Activated CD4-positive, alpha-beta memory T cell treated with anti-CD3 and anti-CD28 coated beads, Interleukin-2, amount 10 ng/mL, durations not matched to agents 7 days and 5 days (primary cell): ENCODE measurements at places on chromosomes 11 and 22. TPM values are rescaled to one million over a fixed set of nuclear protein-coding genes. Genes with fewer than 3 reads are reported as not detected.

DNA sequence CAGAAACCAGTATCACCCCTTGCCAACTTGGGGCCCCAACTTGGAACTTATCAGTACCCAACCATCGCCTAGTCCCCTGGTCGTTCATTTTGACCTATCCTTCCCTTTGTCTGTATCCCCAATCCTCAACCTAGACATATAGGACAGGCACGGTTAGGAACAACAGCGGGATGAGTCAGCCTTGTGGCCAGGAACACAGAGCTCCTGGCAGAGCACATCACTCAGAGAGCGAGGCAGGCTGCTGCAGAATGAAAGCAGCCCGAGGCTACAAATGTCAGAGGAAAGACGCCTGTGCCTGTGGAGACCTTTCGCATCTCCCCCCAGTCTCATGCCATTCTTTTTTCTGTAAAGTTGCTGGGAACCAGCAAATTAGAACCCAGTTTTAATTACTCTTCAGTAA lies 14.6 kb downstream of the DKK3 start:
- no peak for DNase-seq

DNA sequence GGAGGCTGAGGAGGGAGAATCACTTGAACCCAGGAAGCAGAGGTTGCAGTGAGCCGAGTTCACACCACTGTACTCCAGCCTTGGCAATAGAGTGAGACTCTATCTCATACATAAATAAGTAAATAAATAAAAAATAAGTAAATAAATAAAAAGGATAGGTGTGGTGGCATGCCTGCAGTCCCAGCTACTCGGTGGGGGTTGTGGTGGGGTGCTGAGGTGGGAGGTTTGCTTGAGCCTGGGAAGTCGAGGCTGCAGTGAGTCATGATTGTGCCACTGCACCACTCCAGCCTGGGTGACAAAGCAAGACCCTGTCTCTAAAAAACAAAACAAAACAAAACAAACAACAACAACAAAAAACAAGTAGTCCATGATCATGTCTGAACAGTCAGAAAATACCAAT lies 3.1 kb downstream of the LARGE2 start:
- no peak for DNase-seq

DNA sequence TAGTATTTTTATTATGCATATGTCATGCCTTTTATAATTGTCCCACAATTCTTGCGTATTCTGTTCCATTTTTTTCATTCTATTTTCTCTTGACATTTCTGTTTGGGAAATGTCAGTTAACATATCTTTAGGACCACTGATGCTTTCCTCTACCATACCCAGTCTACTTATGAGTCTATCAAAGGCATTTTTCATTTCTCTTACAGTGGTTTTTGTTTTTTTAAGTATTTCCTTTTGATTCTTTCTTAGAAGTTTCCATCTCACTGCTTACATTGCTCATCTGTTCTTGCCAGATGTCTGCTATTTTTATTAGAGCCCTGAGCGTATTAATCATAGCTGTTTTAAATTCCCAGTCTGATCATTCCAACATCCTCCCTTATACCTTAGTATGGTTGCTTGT lies 29.3 kb upstream of the OR8B8 start:
- no peak for DNase-seq

DNA sequence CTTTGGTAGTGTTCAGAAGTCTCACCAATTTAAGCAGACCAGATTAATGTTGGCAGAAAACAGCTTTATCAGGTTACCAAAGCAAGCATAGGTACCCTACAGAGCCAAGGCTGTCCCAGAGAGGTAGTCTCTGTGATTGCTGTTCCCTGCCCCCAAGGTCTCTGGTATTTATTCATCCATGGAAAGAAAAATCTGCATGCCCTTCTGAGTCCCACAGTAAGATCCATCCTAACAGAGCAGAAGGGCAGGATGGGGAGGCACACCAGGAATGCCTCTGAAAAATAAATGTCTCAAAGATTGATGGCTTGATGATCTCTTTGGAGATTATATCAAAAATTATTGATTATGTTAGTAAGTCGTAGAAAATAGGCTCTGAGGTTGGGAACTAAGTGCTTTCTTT lies 122.8 kb downstream of the FAT3 start:
- no peak for DNase-seq

GRCh38 chr11:46669711-46670139 lies 30.7 kb downstream of the ARHGAP1 start:
- no peak for DNase-seq

- DNase-seq, result no peak
Measured at GRCh38 chr11:132058211-132058772, 687.9 kb downstream of the NTM start.

The OR52N1 gene
- total RNA-seq, result not detected

DNA sequence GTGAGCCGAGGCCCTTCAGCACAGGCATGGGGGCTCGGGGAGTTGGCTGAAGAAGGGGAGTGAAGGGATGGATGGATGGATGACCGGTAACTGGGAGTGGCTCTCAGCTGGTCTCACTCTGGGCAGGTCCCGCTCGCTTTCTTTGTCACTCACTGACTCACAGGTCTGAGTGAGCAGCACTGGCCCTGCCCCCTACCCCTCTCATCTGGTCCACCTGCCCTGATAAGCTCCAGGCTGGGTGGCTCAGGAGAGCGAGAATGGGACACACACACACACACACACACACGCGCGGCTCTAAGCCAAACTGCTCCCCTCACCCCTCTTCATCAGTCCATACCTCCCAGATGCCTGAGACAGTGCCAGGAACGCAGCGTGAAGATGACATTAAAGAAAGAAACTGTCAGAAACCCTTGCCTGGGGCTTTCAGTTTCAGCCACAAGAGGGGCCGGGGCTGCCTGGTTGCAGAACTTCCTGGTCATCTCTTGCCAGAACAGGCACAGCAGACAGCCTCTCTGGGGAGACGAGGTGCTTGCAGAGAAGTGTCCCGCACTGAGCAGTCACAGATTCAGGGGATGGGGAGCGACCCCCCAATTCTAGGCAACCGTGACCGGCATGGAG lies 16.5 kb upstream of the SHISAL1 start:
- DNase-seq, result peak; percentile 51

DNA sequence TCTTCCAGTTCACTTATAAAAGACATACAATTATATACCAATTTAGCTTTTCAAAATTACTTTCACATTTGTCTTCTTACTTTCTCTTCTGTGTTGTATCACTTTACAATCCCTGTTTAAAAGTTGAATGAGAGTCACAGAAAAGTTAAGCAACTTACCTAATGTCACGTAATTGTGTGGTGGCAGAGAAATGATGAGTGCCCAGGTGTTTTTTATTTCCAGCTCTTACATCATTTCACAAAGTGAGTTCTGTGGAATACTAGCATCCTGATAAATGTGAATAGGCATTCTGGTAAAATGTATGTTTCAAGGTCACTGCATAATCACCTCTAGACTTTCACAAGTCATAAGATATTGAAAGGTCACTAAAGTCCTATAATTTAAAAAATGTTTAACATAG lies 133.0 kb upstream of the FIBIN start:
- no peak for DNase-seq
